ENCODE measurements at places on chromosomes 4 and X.

GRCh38 chrX:110032534-110033147 is 29.7 kb downstream of the TMEM164 start:
- no peak for DNase-seq

DNA sequence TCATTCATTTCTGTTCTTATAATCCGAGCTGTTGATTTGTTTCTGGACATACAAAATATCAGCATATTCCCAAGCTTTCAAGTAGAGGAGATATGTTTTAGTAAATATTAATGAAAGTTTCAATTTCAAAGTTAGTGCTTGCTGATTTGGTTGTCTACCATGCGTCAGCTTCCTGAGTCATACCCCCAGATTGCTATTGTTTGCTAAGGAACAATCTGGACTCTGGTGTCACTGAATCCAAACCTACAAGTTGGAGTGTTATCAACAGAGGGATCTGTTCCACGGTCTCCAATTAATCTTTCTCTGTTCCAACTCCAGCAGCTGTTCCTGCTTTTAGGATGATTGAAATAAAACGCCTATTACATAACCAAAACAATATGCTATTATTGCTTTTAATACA is 96.1 kb upstream of the FAM9A start:
- DNase-seq, result no peak

DNA sequence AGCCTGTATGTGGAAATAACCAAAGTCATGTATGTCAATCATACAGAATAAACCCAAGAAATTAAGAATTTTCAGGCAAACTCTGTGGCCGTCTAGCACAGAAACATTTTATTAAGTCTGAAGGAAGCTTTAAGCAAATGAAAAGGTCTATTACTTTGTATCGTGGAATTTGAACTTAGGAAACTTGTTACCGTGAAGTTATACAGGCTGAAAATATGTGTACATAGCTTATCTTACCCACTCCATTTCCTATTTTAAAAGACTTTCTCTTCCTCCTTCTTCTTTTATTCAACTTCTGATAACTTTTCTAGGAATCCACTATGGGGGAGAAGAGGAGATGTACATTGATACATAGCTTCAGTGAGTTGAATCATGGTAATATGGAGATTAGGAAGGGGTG is 108.3 kb downstream of the AGTR2 start:
- DNase-seq, result no peak

DNA sequence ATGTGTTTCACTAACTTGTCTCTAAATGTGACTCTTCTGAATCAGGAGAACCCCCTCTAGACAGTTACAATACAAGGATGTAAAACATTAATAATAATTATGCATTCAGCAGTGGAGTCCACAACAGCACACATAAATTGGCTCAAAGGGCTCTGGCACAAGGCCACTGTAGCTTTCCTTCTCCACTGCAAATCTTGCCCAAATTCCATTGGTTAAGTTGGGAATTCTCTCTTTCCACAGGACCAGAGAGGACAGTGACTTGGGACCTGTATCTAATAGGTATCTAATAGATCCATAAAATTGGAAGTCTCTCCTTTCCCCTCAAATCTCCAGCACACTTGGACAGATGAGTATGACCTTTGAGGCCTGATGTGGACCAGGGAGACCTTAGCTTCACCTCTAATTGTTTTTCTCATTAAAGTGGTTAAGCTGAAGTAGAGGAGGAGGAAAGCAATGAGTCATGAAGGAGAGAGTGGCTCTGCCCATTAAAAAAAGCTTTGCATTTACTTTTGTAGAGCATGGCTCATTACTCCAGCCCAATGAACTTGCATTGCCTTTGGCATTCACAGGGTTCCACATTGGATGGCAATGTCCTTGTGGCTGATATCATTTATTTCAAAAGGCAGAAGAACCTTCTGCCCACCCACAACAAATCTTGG is 72.3 kb upstream of the SH3RF1 start:
- no peak for DNase-seq

- no peak for DNase-seq
Measured at GRCh38 chr4:129822701-129823100, 726.7 kb downstream of the C4orf33 start.

- no peak for DNase-seq
Measured at GRCh38 chr4:152936446-152937335, 568 bp downstream of the FHDC1 start.

DNA sequence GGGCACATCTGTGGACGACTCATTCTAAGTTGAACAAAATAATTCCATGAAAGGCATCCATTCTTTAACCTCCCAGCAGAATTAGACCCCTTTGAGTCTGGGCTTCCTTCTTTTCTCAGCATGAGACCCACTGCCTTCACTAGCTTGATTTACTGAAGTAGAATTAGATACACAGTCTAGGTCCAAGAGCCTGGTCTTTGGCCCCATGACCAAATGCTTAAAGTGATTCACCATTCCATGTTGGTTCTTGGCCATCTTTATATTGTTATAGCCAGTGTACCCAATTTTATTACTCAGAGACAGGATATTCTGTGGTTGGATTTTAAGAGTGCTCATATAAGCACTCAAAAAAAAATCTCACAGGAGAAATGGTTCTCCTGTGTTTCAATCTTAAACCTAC is 155.3 kb upstream of the GPC4 start:
- no peak for DNase-seq

- no peak for DNase-seq
Measured at GRCh38 chrX:139881572-139881971, 51.3 kb downstream of the ATP11C start.

DNA sequence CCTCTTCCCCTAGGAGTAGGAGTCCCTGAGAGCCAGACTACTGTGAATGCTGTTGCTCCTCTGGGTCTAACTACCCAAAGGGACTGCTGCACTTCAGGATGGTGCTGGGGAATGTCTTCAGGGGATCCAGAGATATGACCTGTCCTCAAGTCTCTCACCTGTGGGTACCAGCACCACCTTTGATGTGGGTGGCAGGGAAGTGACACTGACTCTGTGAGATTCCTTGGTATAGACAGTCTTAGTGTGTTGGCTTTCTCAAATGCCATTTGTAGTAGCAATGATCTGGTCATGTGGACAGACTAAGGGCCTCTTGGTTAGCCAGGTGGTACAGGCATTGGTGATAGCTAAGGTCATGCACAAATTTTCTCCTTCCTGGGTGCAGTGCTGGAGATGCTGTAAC is 108.9 kb upstream of the ADAMTS3 start:
- no peak for DNase-seq

- no peak for DNase-seq
Measured at GRCh38 chrX:25158635-25159034, 142.9 kb upstream of the ARX start.

- no peak for DNase-seq
Measured at GRCh38 chr4:117387072-117387471, 301.7 kb upstream of the TRAM1L1 start.

DNA sequence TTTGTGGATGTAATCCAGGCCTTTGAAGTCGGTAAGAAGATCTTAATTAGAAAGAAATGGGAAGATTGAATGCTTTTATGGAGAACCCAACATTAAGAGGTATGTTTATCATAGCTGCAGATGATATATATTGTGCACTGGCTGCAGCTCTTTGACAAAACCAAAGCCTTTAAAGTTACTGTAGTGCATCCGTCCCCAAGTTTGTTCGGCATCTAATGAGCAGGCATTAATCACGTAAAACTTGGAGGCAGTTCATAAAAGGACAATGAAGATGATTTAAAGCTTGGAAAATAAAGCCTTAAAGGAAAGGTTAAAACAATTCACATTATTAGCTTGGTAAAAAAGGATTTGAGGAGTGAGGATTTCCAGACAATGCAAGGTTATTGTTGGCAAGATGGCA is 150.8 kb upstream of the ARX start:
- no peak for DNase-seq

- no peak for DNase-seq
Measured at GRCh38 chr4:90159193-90159592, 32.0 kb downstream of the CCSER1 start.

- no peak for DNase-seq
Measured at GRCh38 chr4:71081192-71081591, 87.7 kb downstream of the DCK start.

- no peak for DNase-seq
Measured at GRCh38 chr4:109969087-109969486, 56.4 kb downstream of the EGF start.

- no peak for DNase-seq
Measured at GRCh38 chrX:10902001-10902400, 209.1 kb upstream of the HCCS start.

DNA sequence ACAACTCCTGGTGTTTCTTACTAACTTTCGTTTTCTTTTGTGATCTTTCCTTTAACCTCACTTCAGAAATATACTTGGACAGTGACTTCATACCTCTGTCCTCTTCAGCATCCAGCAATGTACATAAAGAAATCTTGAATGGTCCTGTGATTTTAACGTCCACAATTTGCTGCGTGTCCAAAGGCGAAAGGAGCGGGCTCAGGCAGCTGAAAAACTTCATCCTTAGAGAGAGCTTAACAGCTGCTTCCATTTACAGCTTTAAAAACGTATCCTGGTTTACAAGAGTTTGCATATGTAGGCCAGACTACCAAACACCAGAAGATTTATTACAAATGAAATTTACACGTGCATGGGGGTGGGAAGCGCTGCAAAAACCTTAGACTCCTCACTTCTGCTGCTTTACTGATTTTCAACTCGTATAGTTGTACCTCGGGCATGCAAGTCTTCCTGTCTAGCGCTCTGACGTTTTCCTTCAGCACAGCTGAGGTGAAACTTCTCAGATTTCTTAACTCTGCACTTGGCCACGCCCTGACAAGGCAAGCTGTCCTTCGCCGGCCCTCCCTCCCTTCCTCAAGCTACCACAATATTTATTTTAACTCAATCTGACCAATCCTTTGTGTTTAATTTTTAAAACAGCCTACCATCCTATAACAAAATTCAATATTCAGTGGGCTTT is 406.4 kb downstream of the FAM47A start:
- DNase-seq, result no peak

GRCh38 chrX:9141496-9141895 is 107.6 kb upstream of the FAM9B start:
- no peak for DNase-seq

- DNase-seq, result no peak
Measured at GRCh38 chrX:78759081-78759480, 11.6 kb downstream of the LPAR4 start.

DNA sequence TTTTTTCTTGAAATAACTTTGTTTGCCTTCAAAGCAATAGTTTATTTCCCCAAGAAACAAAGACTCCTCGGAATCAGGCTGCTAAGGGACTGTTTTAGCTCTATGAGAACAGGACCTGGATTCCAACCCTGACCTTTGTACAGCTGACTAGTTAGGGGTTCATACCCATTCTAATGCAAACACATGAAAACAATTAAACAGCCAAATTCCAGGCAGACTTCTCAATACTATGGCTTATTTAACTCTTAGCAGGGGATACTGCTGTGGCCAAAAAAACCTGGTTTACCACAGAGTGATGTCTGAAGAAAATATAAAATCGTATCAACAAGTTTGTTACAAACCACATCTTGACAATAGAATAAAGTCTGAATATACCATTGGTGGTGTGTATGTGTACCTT is 129.6 kb upstream of the INTU start:
- no peak for DNase-seq

DNA sequence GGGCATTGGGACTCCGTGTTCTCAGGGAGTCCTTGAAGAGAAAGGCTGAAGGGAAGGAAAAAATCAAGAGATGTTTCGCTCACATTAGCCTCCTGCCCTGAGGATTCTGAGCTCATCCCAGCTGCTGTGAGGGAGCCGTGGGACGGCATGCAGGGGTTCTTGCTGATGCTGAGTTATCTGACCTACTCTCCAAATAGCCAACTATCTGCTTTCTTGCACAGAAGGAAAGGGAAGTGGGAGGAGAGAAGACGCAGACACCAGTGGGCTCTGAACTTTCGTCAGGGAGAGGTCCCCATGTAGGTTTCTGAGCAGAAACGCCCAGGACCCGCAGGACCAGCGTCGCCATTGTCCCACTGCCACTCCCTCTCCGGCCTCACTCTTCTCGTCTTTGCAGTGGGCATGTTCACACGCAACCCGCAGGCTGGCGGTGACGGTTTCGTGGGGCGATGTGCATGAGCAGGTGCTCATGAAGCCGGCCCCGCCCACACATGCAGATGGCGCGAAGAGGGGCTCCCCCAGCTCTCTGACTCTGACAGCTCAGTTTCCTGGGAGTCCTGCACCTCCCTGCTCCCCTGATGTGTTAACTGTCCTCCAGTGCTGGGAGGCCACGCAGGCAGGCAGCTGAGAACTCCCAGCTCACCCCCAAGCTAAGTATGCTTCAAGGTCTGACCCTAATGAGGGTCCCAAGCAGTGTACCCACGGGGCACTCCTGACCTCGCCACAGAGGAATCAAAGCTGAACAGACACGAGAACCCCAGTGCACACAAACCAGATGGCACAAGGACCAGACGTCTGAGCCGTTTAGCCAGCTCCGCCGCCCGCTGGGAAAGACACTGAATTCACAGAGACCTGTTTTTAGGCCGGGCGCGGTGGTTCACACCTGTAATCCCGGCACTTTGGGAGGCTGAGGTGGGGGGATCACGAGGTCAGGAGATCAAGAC is 13.6 kb upstream of the ABLIM2 start:
- no peak for DNase-seq

GRCh38 chr4:6516762-6517161 is 44.3 kb upstream of the PPP2R2C start:
- DNase-seq, result no peak

DNA sequence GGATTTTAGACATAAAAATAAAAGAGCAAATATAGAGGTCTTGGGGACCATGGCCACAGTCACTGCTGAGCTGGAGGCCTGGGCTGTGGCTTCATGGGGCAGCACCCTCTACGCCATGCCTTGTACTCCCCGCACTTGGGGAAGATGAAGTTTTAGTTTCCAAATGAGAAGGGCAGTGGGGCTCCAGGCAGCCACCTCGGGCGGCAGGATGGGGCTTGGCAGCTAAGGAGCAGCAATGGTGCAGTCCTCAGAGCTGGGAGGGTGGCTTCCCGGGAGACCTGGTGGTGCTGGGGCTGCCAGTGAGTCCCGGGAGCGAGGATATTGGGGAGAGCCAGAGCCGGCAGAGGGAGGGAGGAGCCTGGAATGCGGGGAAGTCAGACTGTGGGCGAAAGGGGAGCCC is 2.4 kb downstream of the CXCR3 start:
- DNase-seq, result no peak

DNA sequence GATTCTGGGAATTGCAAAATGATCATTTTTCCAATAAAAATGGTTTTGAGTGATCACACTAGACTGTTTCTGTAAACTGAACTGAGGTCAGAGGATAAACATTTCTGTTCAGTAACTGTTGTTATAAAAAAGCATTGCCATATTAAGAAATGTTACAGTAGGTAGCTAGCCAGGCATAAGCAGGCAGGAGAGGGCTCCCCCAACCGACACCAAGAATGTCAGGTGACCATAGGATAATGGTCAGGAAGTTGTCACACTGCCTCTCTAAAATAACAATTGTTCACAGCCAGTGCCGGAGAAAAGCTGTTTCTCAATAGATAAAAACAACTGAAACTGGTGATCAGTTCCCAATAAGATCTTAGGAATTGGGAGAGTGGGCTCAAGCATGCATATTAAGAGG is 306.2 kb upstream of the SLIT2 start:
- no peak for DNase-seq

Measured in activated CD4-positive, alpha-beta T cell treated with anti-CD3 and anti-CD28 coated beads for 4 hours (primary cell).